ENCODE measurements at places on chromosomes 12 and 14.

- H3K4me3 ChIP-seq = no peak overlapping the region
- H3K4me1 ChIP-seq = no peaks in the 10 kb centered on the region
- peak; percentile 68 for DNase-seq
- no peaks in the 10 kb centered on the region for H3K27me3 ChIP-seq
- H3K27ac ChIP-seq = peak overlapping the region; percentile 46
- no peaks in the 10 kb centered on the region for H3K36me3 ChIP-seq
Observed at GRCh38 chr12:106108185-106108835, 30.4 kb downstream of the NUAK1 start.

GRCh38 chr12:79006306-79006705 is 141.7 kb downstream of the SYT1 start:
- H3K4me1 ChIP-seq = no peaks in the 10 kb centered on the region
- no peaks in the 10 kb centered on the region for H3K36me3 ChIP-seq
- H3K4me3 ChIP-seq = no peak overlapping the region
- no peak overlapping the region for H3K27ac ChIP-seq

GRCh38 chr12:108678104-108678730 is 44.5 kb upstream of the SELPLG start:
- no peaks in the 10 kb centered on the region for H3K4me1 ChIP-seq
- H3K36me3 ChIP-seq = peaks cover 3% of the 10 kb centered on the region
- H3K27ac ChIP-seq = no peak overlapping the region
- H3K4me3 ChIP-seq = no peak overlapping the region
- no peak for DNase-seq

DNA sequence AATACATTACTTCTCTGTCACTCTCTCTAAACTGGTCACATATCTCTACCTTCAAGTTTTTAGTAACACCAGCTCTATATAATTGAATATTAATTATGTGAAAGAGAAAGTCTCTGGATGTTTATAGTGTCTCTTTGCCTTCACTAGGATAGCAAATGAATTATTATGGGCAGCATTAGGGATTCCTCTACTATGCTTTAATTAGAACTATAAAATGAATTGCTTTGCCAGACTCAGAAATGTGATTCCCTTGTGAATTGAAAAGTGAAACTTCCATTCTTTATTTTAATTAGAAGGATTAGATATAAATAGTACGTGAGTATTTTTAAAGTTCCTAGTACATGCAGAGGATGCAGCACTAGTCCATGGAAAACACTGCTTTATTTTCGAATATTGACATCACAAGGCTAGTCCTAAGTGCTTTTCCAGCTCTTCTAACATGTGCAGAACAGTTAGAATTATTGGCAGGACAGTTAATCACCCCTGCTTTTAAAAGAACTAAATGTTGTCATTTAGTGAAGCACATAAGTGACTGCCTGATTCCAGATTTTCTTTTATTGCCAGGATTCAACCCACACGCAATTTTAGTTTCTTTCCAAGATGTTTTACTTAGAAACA is 23.0 kb upstream of the REP15 start:
- H3K36me3 ChIP-seq = no peaks in the 10 kb centered on the region
- H3K27me3 ChIP-seq = no peaks in the 10 kb centered on the region
- no peak overlapping the region for H3K27ac ChIP-seq
- no peak overlapping the region for H3K4me3 ChIP-seq

- no peaks in the 10 kb centered on the region for H3K27me3 ChIP-seq
- DNase-seq = no peak
- H3K36me3 ChIP-seq = no peaks in the 10 kb centered on the region
- no peak overlapping the region for H3K27ac ChIP-seq
- H3K4me1 ChIP-seq = no peaks in the 10 kb centered on the region
Observed at GRCh38 chr14:86035882-86036281, 505.9 kb downstream of the FLRT2 start.
